ENCODE measurements at places on chromosomes 5 and 9.

DNA sequence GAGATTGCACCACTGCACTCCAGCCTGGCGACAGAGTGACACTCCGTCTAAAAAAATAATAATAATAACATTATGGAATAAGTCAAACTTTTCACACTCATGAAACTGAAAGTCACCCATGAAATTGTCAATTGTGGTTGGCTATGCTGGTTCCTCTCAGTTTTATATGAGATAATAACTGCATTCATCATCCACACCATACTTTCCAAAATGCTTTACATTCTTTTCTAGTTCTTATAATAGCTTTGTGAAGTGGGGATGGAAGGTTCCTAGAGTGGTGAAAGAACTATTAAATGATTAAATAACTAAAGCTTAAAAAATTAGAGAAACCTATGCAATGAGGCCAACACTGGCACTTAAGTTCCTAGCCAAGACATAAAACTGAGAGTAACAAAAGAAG is 12.6 kb upstream of the ASPN start:
- DNase-seq, result no peak

- no peak for DNase-seq
Measured at GRCh38 chr5:173232499-173233346, 2.3 kb downstream of the NKX2-5 start.

- no peak for DNase-seq
Measured at GRCh38 chr5:42721484-42721883, 35.1 kb upstream of the CCDC152 start.

DNA sequence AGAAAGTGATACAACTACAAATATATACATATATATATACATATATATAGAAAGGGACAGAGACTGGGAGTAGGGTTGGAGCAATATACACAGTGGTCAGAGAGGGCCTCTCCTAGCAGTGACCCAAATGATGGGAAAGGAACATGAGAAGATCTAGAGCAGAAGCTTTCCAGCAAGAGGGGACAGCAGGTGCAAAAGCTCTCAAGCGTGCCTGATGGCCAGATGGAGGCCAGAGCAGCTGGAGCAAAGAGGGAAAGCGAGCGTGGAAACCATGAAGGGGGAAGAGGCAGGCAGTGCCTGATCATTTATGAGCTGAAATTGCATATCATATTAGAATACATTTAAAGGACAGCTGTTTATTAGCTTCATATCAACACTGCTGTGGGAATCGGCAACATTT is 7.6 kb upstream of the GRPEL2 start:
- no peak for DNase-seq

GRCh38 chr5:166750376-166750775 is 1541.1 kb upstream of the WWC1 start:
- DNase-seq, result no peak

GRCh38 chr5:143275512-143276363 is 127.7 kb downstream of the NR3C1 start:
- no peak for DNase-seq

GRCh38 chr5:94329115-94329514 is 289.3 kb downstream of the KIAA0825 start:
- DNase-seq, result no peak
